ENCODE measurements at places on chromosomes 1 and 21. TPM values are rescaled to one million over a fixed set of nuclear protein-coding genes. Genes with fewer than 3 reads are reported as not detected.
A peak's percentile ranks its signal among the peaks of the same experiment; 100 is the strongest.

- no peak for DNase-seq
Measured at GRCh38 chr1:72915581-72915980, 633.2 kb upstream of the NEGR1 start.

GATAD2B gene
- polyA plus RNA-seq, result 31.5 TPM

CHD5 gene
- 0.25 TPM for polyA plus RNA-seq

DNA sequence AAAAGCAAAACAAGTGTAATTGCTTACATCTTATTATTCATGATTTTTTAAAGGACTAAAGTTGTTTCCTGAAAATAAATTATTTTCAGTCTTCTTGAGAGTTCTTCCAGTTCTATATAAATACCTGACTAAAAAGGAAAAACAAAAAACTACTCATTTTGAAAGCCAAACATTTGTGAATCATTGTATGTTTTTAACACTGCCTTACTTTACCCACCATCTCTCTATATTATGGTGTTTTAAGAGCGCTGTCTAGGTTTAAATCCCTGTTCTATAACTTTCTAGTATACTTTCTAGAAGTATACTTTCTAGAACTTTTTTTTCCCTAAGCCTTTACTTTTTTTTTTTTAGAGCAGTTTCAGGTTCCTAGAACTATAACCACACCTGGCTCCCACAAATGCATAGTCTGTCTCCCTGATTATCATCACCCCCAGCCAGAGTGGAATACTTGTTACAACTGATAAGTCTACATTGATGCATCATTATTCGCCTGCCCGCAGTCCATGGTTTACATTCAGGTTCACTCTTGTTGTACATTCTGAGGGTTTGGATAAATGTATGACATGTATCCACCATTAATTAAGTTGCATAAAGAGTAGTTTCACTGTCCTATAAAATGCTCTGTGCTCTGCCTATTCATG is 9.8 kb downstream of the RSBN1 start:
- no peak for DNase-seq

DNA sequence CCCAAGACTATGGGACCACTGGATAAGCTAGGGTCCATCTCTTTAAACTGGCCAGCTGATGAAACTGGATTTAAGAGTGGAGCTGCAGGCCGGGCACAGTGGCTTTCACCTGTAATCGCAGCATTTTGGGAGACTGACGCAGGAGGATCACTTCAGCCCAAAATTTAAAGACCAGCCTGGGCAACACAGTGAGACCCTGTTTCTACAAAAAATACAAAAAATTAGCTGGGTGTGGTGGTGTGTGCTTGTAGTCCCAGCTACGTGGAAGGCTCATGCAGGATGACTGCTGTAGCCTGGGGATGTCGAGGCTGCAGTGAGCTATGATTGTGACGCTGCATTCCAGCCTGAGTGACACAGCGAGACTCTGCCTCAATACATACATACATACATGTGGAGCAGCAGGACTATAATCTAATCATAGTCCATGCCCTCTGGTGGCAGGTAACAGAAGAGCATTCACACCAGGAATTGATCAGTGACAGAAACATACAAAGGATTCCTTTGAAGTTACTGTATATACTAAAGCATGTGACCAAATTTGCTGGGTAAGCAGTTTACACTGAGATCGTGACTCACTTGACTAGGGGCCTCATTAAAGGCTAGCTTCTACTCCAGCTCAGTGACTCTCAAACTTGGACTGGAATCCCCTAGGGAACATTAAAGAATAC is 101.5 kb upstream of the SLFNL1 start:
- DNase-seq, result no peak

NKAIN1 gene
- 3.7 TPM for polyA plus RNA-seq

PALMD gene
- polyA plus RNA-seq, result 1.7 TPM

- DNase-seq, result peak; percentile 82
Measured at GRCh38 chr1:16243936-16244649, 7.1 kb upstream of the CPLANE2 start.
